ENCODE measurements at places on chromosomes 6 and 20.
A peak's percentile ranks its signal among the peaks of the same experiment; 100 is the strongest.

- DNase-seq, result no peak
Observed at GRCh38 chr6:1481286-1481685, 91.9 kb downstream of the FOXF2 start.

GRCh38 chr6:158869826-158870648 lies 50.9 kb upstream of the EZR start:
- DNase-seq, result no peak

DNA sequence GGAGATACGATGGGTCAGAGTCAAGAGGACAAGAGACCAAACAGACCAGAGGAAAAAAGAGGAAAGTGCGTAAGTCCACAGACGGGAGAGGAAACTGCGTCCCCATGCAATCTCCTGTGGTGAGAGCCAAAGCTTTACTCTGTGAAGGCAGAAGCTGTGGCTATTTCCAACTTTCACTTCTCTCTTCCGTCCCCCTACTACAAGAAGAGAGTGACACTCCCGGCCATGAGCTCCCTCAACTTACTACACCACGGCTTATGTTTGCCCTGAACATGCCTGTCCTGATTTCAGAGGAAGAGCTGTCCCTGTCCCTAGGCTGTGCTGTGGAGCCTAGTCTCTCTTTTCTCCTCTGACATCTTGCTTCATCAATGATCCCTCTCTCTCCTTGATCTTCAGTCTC lies 11.5 kb upstream of the SSR1 start:
- DNase-seq, result peak; percentile 77

GRCh38 chr20:12069181-12069580 lies 151.5 kb downstream of the BTBD3 start:
- no peak for DNase-seq

GRCh38 chr6:113818578-113818977 lies 38.6 kb upstream of the MARCKS start:
- DNase-seq, result peak; percentile 25

GRCh38 chr6:87419266-87419665 lies 11.5 kb downstream of the CFAP206 start:
- no peak for DNase-seq

DNA sequence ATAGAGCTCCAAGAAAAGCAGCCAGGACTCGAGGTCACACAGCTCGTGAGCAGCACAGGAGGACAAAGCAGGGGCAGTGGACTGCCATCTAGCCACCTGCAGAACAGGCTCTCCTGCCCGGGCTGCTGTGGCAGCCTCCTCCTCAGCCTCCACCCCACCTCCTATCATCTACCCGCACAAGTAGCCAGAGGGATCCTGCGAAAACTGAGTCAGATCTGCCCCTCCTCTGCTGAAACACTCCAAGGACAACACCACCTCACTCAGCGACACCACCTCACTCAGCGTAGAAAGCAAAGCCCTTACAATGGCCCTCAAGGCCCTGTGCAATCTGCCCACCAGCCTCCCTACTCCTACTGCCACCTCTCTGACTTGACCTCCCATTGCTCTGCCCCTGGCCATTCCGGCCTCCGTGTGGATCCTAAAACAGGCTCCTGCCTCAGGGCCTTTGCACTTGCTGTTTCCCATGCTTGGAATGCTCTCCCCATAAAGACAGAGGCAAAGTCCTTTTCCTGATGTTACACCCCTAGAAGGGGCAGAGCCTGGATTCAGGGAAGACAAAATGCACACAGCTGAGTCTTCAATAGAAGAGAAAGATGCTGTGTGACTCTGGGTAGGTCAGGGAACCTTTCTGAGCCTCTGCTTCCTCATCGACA lies 19.3 kb downstream of the PREX1 start:
- DNase-seq, result no peak

DNA sequence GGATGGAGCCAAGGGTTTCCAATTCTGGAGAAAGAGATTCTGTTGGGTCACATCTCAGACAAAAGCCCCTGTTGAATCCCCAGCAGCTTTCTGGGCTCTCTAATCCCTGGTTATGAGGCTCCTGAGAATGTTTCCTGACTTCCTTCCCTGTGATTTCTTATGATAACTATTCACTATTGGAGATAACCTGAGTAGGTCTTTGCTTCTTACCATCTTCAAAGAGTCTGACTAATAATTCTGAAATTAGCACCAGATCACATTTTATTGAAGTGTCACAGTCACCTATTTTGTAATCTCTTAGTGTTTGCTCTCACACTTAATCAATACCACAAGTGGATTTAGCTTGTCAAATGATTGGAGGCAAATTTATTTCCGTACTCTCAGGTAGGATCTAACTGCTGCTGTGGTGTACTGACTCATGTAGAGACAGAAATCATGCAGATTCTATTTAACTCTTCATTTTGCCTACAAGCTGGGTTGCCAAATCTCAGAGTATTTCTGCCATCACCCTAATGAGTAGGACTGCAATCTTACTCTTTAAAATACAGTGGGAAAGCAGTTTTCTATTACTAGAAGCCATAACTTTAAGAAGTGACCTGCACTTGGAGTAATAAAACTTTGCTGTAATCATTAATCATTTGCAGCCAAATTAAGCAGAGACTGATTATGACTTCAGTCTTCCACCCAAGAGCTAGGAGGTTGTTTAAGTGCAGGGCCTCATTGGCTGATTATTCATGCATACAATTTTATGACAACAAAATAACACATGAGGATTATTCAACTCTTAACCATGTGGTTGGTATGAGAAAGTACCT lies 422.1 kb downstream of the EPM2A start:
- no peak for DNase-seq

- DNase-seq, result no peak
Observed at GRCh38 chr6:3690506-3690905, 61.0 kb downstream of the PXDC1 start.

DNA sequence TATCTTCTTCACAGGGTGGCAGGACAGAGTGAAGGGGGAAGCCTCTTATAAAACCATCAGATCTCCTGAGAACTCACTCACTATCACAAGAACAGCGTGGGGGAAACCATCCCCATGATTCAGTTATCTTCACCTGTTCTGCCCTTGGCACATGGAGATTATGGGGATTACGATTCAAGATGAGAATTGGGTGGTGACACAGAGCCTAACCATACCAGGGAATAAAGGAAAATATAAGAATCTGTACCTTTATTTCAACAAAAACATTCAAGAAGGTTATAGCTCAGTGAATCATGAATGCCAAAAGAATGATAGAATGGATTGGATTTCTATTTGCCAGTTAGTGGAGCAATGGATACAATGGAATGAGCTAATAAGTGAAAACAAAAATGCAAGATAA lies 214.4 kb downstream of the PTPRK start:
- DNase-seq, result no peak

GRCh38 chr20:9076440-9076839 lies 7.6 kb downstream of the PLCB4 start:
- peak; percentile 50 for DNase-seq

- DNase-seq, result no peak
Observed at GRCh38 chr6:5517796-5518195, 256.5 kb downstream of the FARS2 start.

GRCh38 chr20:56342783-56343182 lies 16.0 kb upstream of the FAM210B start:
- no peak for DNase-seq

GRCh38 chr20:61808447-61808846 lies 257.2 kb downstream of the TAF4 start:
- peak; percentile 75 for DNase-seq

DNA sequence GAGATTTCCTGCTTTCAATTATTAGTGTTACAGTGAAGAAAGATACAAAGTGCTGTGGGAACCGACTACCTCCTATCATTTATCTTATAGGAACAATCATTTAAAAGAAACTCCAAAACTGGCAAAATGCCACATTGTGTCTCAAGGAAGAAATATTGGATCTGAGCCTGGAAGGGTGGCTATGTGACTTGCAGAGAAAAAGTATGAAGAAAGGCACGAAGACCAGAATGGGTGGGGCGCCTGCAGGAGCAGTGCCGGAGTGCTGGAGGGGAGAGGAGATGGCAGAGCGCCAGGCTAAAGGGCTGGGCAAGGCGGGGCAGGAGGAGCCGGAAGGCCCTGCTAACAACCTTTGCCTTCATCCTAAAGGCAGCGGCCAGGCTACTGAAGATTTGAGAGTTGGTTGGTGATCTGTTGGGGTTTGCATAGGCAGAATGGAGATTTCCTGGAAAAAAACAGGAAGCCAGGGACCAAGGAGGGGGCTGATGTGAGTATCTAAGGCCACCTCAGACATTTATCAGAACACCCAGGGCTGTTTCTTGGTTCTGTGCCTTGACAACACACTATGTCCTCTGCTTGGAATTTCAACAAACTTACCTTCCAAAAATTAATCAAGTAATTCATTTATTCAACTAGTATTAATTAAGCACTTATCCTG lies 125.6 kb downstream of the MAFB start:
- DNase-seq, result peak; percentile 28

DNA sequence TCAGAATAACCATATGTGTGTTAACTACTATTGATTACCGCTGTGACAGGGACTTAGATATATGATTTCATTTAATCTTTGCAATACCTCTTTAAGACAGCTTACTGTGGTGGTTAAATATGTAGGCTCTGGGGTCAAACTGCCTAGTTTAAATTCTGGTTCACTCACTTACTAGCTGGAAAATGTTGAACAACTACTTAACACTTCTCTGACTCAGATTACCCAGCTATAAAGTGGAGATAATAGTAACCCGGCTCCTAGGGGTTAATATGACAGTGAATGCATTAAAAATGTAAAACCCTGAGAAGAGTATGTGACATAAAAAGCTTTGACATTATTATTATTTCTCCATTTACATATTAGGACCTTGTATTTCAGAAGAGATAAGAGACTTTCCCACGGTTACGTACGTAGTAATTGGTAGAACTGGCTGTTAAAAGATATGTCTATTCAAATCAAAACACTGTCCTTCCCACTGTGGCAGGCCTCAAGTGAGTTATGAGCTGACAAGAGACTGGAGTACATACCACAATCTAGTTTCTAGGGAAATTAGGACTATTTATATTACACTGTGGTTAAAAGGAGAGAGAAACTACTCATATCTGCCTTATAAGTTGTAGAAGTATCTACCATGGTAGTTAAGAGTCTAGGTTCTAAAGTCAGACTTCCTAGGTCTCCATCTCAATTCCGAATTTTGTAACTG lies 4.4 kb upstream of the PLCB1 start:
- no peak for DNase-seq

GRCh38 chr20:48538058-48538825 lies 289.6 kb downstream of the PREX1 start:
- DNase-seq, result peak; percentile 18

GRCh38 chr6:118968416-118968815 lies 33.5 kb upstream of the MCM9 start:
- DNase-seq, result peak; percentile 65

- peak; percentile 78 for DNase-seq
Observed at GRCh38 chr6:23013776-23014175, 444.4 kb downstream of the HDGFL1 start.

DNA sequence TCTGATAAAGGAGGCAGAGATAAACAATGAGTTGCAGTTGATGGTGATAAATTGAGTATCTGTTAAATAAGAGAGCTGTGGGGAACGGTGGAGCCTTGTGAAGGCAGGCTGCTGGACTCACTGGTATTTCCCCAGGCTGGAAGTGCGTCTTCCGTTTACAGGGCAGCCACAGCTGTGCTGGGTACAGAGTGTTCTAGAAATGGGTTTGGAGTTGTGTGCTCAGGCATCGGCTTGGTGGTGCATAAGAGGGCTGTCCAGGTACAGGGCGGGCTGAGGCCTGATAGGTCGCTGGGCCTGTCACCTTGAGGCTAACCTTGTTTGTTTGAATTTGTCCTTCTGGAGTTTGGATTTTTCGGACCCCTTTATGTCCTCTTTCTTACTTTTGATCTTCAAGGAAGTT lies 39.3 kb downstream of the ARID1B start:
- peak; percentile 25 for DNase-seq

- no peak for DNase-seq
Observed at GRCh38 chr6:84501315-84501714, 263.1 kb downstream of the TBX18 start.

GRCh38 chr20:43949741-43950618 lies 35.3 kb downstream of the TOX2 start:
- DNase-seq, result peak; percentile 51

DNA sequence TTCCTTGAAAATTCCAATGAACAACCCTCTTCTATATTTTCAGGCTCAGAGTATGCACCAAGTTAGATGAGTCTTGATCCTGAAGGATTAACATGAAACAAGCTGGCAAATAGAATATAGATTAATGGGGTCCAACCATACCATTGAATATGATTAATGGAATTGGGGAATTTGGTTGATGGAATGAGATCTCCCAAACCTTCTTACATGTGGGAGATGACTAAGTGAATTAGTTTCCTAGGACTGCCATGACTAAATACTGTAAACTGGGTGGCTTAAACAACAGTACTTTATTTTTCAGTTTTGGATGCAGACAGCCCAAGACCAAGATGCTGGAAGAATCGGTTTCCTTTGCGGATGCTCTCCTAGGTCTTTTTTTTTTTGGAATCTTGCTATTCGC lies 347.0 kb downstream of the QKI start:
- no peak for DNase-seq

GRCh38 chr6:58198301-58198700 lies 880.9 kb downstream of the PRIM2 start:
- no peak for DNase-seq

DNA sequence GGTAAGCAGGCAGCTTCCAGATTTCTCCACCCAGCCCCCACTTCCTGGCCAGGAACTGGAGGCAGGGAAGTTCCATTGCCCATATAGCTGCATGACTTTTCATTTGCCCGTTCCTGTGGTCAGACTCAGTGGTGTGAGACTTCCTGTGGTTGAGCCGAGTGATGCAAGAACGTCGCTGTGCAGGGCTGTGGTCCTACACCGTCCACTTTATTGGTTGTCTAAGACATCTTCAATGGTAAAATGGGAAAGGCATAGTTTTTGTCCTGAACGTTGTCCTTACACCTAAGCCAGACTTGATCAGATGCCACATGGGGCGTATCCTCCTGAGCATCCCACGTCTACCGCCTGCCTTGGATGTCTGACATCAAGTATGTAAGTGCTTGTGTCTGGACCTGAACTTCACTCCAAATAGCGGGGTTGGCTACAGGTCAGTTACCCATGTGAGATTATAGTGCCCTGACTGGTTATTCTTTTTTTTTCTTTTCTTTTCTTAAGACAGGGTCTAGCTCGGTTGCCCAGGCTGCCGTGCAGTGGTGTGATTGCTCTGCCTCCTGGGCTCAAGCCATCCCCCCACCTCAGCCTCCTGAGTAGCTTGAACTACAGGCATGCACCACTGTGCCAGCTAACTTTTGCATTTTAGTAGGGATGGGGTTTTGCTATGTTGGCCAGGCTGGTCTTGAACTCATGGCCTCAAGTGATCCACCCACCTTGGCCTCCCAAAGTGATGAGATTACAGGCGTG lies 25.9 kb upstream of the GTSF1L start:
- peak; percentile 28 for DNase-seq

- peak; percentile 68 for DNase-seq
Observed at GRCh38 chr6:136784910-136785746, 7.1 kb downstream of the MAP3K5 start.

DNA sequence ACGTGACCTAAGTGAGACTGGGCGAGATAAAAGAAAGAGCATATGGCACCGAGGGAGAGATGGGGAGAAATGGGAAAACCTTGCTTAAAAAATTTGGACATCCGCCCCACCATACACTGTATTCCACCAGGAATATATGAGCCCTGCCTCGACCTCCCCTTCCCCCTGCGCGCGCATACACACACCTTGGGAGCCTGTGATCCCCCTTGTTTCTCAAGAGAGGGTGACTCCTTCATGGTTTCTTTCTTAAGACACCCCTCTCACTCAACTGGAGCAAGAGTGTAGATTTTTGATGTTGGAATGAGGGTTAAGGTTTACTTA lies 480 bp downstream of the ABCF1 start:
- DNase-seq, result no peak
